Suprapubic skin (tissue), 4 donors: ENCODE measurements at places on chromosomes 3 and 15. TPM values are rescaled to one million over a fixed set of nuclear protein-coding genes. Genes with fewer than 3 reads are reported as not detected.

DNA sequence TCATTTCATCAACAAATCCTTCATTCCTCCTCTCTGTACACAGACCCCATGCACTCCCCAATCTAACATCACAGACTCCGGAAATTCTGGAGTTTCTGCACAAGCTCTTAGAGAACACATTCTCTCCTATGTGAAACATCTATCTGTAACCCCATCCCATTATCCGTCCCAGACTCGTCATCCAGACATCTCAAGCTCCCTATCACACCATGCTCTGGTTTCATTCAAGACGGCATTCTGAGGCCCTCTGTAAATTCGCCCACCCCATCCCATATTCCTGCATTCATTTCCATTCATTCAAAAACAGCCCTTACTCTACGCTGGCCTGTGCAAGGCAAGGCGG lies 575 bp downstream of the LEO1 start:
- no peak for DNase-seq

- no peak for DNase-seq
Observed at GRCh38 chr3:124116906-124117305, 125.0 kb upstream of the ROPN1 start.

DNA sequence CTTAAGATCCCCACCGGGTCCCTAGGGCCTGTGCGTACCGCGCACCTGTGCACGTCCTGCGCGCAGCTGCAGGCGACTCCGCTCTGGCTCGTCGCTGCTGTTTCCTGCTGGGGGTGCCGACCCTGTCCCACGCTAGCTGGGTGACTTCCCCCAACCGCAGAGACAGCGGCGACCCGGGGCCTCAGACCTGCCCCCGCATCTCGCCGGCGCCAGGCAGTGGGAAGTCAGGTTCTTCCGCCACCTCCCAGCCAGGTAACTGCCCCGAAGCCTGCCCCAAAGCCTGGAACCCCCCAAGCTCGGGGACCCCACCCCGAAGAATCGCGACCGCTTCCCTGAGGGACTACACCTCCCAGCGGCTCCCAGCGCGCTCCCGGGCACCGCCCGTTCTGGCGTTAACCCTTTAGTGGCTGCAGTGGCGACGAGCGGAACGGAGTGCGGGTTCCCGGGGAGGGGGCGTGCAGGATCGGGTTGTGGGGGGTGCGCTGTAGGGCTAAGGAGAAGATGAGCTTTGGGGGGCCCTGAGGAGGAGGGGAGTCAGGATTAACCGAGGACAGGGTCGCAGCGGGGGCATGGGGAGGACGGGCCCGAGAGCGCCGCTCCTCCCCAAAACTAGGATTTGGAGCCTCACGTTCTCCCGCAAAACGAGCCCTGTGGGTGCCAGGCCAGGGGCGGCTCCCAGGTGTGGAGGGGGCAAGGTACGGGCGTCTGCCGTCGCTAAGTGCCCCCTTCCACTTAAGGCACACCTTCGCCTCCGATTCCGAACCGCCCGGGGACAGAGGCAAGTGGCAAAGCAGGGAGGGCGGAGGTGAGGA lies 589 bp downstream of the NEIL1 start:
- peak; percentile 89 for DNase-seq

DNA sequence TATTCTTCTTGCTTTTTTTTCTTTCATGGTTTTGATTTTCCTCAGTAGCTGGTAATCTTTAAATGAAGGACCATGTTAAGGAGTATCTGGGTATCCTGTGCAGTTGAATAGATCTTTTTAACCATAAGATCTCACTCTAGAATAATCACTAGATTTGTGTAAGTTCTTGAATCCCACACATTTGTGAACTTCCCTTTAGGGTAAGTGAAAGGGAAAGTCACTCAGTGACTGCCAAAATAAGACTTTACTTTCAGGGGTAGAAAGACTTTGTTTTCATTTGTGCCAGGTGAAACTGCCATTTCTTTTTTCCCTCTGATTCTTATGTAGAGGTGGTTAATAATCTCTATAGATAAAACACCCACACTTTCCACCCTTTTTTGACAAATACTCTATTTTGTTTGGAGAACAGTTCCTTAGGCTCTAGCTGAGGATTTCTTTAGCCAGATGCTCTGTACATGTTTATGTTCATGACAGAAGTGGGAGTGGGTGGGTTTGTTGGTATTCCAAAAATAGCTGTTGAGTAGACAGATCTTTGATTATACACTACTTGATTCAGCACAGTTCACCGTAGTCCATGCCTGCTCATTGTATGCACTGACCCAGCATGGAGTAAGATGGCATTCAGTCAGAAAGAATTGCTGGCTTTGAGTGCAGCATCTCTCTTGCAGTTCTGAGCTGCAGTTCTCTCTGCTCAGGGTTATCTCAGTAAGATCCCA lies 28.5 kb downstream of the LRRC49 start:
- no peak for DNase-seq

GRCh38 chr3:132626955-132627354 lies 29.9 kb downstream of the ACKR4 start:
- DNase-seq: no peak

DNA sequence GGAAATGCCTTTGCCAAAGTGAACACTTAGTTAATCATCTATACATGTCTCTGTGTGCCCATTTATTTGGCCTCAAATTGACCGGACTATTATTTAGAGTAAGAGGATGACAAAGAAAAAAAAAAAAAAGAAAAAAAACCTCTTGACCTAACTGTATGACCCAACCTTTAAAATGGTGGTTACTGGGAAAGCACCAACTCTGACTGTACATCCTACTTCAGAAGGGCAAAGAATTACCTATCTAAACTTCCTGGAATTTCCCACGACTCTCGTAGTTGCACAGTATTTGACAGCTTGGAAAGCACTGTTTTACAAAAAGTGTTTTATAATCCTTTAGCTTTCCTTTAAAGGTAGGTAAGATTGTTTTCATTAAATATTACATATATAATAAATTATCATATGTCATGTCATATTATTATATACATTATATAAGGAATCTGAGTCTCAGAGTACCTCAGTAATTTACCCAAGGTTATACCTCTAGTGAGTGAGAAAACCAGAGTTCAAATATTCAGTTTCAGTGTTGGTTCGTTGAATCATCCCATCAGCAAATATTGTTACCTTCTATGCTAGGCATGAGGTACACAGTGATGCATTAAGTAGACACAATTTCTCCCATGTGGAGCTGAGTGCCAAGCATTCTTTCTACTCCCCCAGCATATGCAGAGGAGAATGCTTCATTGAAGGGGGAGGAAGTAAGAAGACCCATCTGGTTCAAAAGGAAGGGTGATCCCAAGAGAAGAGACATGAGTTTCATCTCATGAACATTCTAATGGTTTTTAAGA lies 5.0 kb downstream of the BCL2A1 start:
- no peak for DNase-seq

GRCh38 chr3:182632077-182632393 lies 161.3 kb upstream of the ATP11B start:
- no peak for DNase-seq

GRCh38 chr3:83524901-83525300 lies 1433.9 kb upstream of the CADM2 start:
- no peak for DNase-seq

Gene SH3GL3
- 1.2 TPM for total RNA-seq

DNA sequence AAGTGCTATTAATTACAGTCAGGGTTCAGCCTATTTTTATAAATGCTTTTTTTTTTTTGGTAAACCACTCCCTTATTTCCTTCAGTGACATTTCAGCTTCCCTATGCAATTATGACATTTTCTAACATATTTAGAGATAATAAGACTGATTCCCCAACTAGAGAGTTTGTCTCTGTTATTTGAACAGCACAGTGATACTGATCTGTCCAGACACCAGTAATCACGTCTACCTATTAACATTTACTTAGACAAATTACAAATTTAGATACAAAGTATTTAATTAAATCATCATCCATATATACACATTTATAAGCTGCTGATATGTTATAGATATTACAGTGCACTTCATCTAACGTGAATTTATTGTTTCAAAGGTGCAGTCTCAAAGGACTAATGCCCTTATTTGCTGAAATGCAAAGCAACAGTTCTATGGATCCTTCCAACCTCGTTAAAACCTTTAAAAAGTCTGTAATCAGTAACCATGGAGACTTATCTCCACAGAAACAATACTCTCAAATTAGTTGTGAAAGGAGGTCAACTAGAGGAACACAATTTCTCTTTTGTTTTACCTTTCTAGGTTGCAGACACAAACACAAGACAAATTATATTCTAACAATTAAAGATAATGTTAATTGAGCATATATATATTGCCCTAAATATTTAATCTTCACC lies 1531.1 kb downstream of the SI start:
- no peak for DNase-seq

DNA sequence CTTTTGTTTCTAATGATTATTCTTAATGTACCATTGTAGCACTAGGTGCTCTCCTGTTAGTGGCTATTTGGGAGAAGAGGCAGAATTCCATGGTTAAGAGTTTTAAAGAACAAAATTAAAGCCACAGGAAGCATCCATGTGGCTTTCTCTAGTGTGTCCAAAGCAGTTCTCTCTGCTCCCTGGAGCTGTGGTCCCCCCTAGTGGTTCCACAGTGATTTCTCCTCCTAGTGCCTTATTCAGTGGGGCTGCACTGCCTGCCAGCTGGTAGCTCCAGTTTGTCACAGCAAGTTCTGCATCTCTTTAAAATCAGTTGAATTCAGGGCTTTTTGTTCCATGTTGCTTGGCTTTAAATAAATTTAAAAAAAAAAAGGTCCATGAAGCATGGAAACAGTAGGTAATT lies 39.6 kb upstream of the FAM98B start:
- DNase-seq: no peak

- no peak for DNase-seq
Observed at GRCh38 chr3:127038466-127038865, 55.6 kb downstream of the PLXNA1 start.

DNA sequence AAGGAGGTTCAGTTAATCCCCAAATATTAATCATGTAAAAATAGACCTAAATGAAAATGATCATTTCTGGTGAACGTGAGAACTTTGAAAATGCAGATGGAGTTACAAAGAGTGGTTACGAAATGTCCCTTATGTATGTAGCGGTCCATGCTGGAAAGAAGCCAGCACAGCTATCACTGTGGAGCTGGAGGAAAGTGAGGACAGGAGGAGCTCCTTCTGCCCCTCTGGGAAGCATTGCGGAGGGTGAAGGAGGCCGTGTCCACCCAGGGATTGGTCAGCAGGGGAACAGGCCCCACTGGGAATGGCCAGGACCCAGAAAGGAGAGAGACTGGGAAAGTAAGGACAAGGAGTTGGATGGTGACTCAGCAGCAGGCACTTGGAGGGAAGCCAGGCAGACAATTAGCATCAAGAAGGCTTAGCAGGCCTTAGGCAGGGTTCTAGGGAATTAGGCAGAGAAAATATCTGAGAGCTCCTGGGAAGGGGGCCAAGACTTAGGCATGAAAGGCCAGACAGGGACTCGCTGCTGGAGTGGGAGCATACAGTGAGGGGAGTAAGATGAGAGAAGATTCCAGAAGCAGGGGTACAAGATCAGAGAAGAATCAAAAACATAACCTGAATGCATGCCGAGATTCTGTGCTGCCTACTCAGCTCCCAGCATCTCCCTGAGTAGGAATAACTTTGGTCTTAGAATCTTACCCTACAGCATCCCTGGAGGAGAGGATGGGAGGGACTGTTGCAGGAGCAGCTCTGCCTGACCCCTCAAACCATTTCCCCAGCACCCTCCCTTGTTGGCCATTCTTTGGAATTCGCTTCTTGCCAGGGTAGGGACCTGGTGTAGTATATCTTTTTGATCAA lies 171.0 kb upstream of the UMPS start:
- DNase-seq: peak; percentile 66

Gene THBS1
- 93.6 TPM for total RNA-seq
